Calu3 (cell line): ENCODE measurements at places on chromosomes 2 and 18. TPM values are rescaled to one million over a fixed set of nuclear protein-coding genes. Genes with fewer than 3 reads are reported as not detected.
A peak's percentile ranks its signal among the peaks of the same experiment; 100 is the strongest.

DNA sequence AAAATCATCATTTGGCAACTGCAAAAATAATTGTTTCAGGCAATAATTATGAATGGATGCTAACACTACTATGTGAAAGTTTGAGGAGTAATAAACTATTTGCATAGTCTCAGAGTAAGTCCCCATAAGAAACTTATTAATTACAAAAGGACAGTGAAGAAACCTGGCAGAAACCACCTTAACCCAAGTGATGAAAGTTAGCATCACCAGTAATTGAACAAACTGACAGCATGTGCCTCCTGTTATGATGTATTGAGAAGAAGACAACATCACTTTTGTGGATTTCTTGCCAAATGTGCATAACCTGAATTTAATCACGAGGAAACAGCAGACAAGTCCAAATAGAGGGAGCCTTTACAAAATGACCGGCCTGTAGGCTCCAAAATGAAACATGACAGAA is 183.3 kb upstream of the SP5 start:
- no peak overlapping the region for H3K4me3 ChIP-seq
- H3K27me3 ChIP-seq, result no peaks in the 10 kb centered on the region
- no peak overlapping the region for H3K27ac ChIP-seq

Gene PFN4
- 0.64 TPM in 1 of 2 replicates, not detected in the other for total RNA-seq

DNA sequence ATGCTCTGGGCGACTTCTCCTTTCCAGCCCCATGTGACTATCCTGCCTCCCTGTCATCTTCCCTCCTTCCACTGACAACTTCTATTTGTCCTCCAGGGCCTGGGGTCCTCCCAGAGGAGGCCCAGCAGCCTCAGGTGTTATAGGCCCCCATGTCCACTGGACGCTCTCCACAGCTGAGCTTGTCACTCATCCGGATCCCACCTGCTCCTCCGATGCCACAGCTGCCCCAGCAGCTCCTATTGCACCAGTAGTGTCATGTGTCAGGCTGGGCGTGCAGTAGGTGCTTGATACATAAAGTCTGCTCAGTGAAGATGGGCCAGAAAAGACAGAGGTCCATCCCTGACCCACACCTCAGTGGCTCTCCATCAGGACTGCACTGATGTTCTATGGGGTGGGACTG is 305.7 kb upstream of the MYT1L start:
- no peak overlapping the region for H3K4me3 ChIP-seq
- no peaks in the 10 kb centered on the region for H3K4me1 ChIP-seq
- no peak overlapping the region for H3K27ac ChIP-seq

GRCh38 chr2:192885569-192886160 is 690.9 kb upstream of the TMEFF2 start:
- peak; percentile 20 for DNase-seq
- peaks cover 30% of the 10 kb centered on the region for H3K4me1 ChIP-seq
- no peaks in the 10 kb centered on the region for H3K27me3 ChIP-seq
- H3K27ac ChIP-seq, result peak overlapping the region; percentile 35

Gene ACKR3
- total RNA-seq, result 8.8 and 9.5 TPM in 2 replicates

DNA sequence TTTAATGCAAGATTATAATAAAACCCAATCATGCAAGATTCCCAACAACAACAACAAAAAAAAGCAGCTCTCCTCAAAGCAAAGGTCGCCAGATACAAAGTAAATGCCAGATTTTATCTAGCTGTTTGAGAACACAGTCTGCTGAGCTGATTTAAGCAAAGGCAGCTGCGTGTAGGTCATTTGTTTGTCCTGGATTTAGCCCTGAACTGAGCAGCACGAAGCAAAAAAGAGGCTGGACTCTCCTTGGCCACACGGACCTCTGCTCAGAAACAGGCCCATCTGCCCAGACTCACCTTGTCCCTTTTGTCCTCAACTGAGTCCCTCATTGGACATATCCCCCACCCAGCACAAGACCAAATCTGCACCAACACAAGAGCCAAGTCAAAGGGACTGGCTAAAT is 91.5 kb downstream of the PID1 start:
- no peak overlapping the region for H3K27ac ChIP-seq
- H3K36me3 ChIP-seq, result no peaks in the 10 kb centered on the region
- H3K4me1 ChIP-seq, result no peaks in the 10 kb centered on the region

Gene STARD6
- total RNA-seq, result not detected in 2 replicates

GRCh38 chr18:46262856-46263255 is 158.7 kb downstream of the HAUS1 start:
- H3K4me3 ChIP-seq, result no peak overlapping the region
- no peak for DNase-seq
- H3K27me3 ChIP-seq, result no peaks in the 10 kb centered on the region
- peaks cover 20% of the 10 kb centered on the region for H3K4me1 ChIP-seq
- no peaks in the 10 kb centered on the region for H3K36me3 ChIP-seq

Gene FBXO15
- total RNA-seq, result 1.5 and 1.7 TPM in 2 replicates

GRCh38 chr2:234279637-234280036 is 217.2 kb downstream of the ARL4C start:
- H3K27ac ChIP-seq, result no peak overlapping the region
- H3K36me3 ChIP-seq, result no peaks in the 10 kb centered on the region
- no peaks in the 10 kb centered on the region for H3K4me1 ChIP-seq
- no peak for DNase-seq
- no peak overlapping the region for H3K4me3 ChIP-seq
